Anterior cingulate cortex (tissue), 58 donors: ENCODE measurements at places on chromosomes 1 and 21.

- no peak for DNase-seq
Observed at GRCh38 chr1:11566042-11566850, 87.3 kb downstream of the DISP3 start.

- no peak for DNase-seq
Observed at GRCh38 chr1:147890177-147890790, 12.3 kb upstream of the GJA8 start.

DNA sequence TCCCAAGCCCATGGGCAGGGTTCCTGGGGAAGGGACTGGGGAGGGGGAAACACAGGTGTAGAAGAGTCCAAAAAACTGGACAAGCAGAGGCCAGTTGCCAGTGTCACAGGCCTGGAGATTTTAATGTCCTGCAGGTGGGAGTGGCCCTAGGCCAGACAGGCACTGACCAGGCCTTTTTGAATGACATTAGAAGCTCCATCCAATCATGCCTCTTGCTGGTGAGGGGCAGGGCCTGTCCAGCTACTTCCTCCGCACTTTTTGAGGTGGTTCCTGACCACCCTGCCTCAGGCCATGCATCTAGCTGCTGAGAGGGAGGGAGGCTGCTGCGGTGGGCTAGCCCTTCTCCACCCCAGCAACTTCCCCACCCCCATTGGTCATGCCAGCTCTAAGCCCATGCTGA is 15.9 kb upstream of the KIF21B start:
- no peak for DNase-seq

DNA sequence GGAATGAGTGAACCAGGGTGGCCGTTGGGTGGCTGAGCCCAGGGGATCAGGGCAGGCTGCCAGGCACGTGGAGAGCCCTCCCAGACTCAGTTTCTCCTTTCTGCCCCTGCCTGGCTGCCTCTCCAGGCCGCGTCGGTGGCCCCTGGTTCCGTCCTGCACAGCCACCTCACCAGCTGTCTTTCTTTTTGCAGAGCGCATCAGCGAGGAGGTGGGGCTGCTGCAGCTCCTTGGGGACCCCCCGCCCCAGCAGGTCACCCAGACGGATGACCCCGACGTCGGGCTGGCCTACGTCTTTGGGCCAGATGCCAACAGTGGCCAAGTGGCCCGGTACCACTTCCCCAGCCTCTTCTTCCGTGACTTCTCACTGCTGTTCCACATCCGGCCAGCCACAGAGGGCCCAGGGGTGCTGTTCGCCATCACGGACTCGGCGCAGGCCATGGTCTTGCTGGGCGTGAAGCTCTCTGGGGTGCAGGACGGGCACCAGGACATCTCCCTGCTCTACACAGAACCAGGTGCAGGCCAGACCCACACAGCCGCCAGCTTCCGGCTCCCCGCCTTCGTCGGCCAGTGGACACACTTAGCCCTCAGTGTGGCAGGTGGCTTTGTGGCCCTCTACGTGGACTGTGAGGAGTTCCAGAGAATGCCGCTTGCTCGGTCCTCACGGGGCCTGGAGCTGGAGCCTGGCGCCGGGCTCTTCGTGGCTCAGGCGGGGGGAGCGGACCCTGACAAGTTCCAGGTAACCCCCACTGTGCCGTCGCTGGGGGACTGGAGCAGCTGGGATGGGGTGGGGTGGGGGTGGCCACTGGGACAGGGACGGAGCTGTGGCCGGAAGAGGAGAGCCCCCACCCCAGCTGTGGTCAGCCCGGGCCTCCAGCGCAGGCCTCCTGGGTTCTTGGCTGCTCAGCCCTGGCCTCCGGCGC is 63.3 kb downstream of the COL18A1 start:
- DNase-seq, result no peak

- DNase-seq, result no peak
Observed at GRCh38 chr1:94020764-94021579, 100.0 kb downstream of the ABCA4 start.

DNA sequence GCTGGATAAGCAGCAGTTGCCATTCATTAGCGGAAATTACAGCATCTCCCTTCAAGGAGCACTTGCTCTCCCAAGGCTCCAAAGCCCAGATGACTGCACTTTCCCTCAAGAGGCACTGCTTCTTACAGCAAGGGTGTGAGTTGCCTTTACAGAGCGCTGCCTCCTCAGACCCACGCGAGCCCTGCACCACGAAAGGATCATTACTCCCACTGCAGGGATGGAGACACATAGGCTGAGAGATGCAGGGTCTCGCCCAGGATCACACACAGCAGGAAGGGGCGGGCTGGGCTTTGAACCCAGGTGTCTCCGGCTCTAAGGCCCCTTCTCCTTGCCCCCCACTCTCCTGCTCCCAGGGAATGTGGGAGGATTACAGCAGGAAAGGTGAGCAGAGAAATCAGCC is 405.5 kb downstream of the MATN1 start:
- no peak for DNase-seq

GRCh38 chr1:207999972-208000371 is 89.0 kb upstream of the CD34 start:
- DNase-seq, result no peak

DNA sequence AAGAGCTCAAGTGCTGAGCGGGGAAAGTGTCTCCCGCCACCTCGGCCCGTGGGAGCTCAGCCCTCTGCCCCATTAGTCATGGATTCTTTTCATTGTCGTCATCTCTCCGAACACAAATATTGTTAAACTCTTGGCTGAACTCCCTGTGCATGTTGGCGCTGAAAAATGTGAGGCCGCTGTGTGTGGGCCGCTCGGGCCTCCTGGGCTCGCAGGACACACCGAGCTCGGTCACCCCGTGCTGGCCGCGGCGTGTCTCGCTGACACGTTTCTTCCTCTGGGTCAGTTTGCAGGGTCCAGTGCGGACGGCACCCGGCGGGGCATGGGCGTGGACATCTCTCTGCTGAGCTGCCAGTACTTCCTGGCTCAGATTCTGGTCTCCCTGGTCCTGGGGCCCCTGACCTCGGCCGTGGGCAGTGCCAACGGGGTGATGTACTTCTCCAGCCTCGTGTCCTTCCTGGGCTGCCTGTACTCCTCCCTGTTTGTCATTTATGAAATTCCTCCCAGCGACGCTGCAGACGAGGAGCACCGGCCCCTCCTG is 25.6 kb downstream of the SLC45A1 start:
- no peak for DNase-seq

DNA sequence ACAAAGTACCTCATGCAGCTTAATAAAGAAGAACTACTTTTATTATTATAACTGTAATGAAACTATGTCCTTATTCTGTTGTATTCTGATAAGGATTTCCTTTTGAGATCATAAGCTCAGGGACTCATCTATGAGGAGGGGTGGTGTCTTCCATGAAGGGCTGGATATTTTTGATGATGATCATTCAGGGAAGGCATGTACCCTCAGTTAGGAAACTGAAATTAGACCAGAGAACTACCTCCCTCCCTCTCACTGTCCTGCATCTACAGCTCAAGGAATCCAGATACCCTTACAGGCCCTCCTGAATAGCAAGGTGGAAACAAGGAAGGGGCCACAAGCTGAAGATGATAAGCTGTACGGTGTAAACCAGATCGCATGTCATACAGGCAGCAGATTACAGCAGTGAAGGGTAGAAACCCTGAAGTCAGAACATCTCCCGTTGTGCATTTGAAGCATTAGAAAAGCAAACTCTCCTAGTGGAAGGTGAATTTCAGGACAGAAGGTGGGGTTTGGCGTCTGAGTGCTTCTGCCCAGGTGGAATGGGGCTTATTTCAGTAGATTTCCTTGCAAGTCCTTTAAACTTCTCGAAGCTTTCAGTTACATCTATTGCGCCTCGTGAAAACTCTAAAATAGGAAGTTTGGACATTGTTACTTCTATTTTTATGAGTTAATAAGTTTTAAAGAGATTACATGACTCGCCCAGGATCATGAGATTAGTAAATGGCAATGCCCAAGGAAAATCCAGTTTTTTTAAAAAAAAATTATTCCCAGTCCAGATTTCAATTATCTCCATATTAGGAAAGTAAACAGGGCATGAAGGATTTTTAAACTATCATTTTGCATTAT is 101.1 kb upstream of the HNRNPU start:
- DNase-seq, result no peak

DNA sequence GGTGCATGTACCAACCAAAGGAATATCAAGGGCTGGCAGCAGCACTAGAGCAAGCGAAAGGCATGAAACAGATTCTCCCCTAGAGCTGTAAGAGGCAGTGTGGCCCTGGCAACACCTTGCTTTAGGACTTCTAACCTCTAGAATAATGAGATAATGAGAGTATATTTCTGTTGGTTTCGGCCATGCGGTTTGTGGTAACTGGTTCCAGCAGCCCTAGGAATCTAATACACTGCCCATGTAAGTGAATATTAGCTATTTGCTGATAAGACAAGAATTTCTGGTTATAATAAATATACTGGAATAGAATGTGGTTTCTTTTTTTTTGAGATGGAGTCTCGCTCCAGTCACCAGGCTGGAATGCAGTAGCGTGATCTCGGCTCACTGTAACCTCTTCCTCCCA is 199.4 kb downstream of the GABPA start:
- no peak for DNase-seq

DNA sequence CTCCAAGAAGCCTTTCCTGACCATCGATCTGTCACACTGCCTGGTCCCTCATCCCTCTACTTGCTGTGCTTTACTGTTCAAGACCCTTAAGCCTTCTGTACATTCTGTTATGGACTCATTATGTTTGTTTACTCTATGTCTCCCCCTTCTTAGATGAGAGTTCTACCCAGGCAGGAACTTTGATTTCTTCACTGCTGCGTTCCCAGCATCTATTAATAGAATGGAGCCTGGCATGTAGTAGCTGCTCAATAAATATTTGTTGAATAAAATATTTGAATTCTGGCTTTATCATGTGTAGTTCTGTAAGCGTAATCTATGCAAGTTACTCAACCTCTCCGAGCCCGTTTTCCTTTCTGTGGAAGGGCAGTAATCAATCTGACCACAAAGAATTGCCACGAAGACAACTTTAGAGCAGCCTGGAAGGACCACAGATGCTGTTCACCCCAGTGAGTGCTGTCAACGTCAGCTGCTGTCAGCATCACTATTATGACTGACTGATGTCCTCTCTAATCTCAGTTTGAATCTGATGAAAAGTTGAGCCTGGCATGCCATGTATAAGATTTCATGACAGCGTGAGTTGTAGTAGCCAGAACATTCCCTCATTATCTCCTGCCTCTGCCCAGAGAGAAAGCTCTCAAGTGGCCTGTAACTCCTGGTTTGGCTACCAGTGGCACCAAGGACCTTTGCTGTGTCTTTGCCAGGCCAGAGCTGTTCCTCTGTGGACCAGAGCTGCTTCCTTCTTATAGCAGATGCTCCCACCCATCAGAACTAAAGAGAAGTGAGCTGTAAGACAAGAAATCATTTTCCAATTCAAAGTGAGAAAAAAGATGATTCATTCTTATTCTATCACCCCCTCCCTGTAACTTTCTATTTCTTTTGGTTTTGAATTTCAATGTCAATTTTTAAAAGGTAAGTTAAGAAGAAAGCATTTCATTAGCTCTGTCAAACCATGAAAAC is 94.5 kb downstream of the PRDM2 start:
- DNase-seq, result no peak

- no peak for DNase-seq
Observed at GRCh38 chr1:31731049-31731565, 27.3 kb upstream of the COL16A1 start.

- no peak for DNase-seq
Observed at GRCh38 chr1:224501836-224502235, 67.2 kb upstream of the WDR26 start.

DNA sequence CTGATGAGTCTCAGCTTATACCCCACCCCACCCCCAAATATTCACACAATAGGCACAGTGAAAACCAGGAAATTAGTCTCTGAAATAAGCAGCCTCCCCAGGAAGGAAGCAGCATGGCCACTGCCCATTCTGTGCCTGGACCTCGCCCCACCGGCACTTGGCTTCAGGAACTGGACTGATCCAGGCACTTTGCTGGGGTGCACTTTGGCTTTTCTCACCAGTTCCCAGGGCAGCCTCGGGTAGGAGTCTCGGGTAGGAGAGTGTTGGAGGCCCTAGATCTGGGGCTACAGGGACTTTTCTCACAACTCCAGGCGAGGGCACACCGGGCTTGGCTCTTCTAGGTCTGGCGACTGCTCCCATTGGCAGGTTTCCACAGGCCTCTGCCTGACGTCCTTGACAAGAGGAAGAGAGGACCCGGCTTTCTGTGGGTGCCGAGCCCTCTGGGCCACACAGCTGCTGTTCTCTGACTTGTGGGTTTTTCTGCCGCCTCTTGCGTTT is 18.7 kb downstream of the ADARB1 start:
- no peak for DNase-seq

DNA sequence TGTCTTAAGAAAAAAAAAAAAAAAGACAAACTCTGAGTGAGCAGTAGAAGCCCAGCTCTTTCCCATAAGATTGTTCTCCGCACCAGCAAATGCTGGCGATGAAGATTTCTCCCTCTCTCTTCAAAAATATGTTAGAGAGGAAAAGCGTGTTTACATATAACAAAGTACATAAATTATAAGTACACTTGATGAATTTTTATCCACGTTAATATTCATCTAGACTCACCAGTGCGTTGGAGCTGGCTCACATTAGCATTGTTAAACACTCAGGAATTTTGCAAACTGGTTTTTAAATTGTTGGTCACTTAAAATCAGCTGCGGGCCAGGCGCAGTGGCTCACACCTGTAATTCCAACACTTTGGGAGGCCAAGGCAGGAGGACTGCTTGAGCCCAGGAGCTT is 56.0 kb downstream of the RUNX3 start:
- DNase-seq, result no peak

- DNase-seq, result no peak
Observed at GRCh38 chr1:202781180-202781579, 27.0 kb downstream of the KDM5B start.

GRCh38 chr1:44616284-44616990 is 57.8 kb downstream of the TMEM53 start:
- DNase-seq, result no peak

- DNase-seq, result no peak
Observed at GRCh38 chr21:34514576-34515115, 2.6 kb upstream of the KCNE1 start.

DNA sequence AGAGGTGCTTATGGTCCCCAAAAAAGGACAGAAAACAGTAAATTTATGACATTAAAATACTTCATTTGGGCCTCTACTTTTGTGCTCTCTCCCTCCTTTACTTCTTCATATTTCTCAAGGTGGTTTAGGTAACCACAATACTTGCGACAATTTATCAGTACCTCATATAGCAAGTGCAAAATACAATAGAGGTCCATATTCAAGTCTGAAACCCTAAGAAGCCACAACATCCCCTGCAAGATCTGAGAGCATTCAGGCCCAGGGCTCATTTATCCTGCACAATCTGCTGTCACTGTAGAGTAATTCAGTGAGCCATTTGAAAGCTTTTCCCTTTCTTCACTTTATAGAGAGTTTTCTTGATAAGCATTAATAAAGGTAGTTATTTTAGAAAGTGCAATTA is 24.2 kb upstream of the ATP6V1G3 start:
- DNase-seq, result no peak

- no peak for DNase-seq
Observed at GRCh38 chr1:31181515-31182343, 58.0 kb downstream of the NKAIN1 start.

DNA sequence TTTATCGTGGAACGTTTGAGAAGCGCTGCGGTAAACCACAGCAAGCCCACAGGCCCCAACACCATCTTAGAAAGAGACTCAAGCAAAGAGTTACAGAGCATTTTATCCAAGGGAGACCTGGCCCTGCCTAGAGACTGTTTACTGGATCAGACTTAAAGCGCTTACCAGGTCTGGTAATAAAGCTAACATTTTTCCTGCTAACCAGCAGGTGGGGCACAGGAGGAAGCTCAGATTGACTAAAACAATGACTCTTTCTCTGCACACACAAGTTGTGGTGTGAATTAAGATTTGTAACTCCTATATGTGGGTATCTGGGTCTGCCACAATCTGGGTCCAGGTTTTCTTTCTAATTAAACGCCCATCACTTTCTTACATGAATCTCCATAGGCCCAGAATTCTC is 136.5 kb upstream of the ETS2 start:
- DNase-seq, result no peak

GRCh38 chr1:97999320-97999719 is 78.5 kb upstream of the DPYD start:
- DNase-seq, result no peak
